ENCODE measurements at places on chromosomes 2 and 18.

GRCh38 chr2:165357758-165358157 lies 111.7 kb upstream of the CSRNP3 start:
- no peak for DNase-seq

DNA sequence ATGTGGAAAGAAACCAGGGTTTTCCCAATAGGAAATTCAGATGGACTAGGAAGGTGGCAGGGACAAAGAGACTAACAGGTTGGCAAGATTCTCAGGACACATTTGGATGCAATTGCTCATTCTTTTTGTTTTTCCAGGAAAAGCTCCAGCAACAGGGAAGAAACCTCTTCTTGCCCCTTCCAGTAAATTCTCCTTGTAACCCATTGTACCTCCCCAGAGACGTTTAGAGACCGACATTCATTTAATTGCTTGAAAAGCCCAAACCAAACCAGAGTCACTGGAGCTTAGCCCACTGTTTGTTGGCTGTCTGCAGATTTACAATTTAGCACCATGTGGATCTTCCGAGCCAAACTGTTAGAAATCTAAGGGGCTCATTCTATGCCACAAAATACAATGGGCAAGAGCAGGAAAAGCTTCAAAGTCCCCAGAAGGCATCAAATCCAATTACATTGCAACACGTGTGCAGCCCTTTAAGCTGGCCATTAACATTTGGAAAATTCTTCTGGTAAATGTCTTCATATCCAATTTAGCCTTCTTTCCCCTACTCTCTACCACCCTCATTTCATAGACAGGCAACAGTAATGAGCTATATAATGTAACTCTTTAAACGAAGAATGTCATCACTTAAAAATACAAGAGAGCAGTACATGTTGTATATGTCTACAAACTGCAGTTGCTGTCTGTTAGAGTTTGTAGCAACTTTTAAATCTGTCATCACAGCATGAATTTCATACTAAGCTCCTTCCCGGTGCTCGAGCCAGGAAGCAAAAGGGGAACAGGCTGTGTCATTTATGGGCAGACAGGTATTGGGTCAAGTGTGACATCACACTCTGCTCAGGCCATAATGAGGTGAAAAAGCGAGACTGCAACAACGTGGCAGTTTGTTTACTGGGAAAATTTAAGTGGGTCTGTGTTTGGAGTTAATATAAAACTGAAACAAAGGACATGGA lies 235.6 kb upstream of the HNRNPA3 start:
- DNase-seq = no peak

DNA sequence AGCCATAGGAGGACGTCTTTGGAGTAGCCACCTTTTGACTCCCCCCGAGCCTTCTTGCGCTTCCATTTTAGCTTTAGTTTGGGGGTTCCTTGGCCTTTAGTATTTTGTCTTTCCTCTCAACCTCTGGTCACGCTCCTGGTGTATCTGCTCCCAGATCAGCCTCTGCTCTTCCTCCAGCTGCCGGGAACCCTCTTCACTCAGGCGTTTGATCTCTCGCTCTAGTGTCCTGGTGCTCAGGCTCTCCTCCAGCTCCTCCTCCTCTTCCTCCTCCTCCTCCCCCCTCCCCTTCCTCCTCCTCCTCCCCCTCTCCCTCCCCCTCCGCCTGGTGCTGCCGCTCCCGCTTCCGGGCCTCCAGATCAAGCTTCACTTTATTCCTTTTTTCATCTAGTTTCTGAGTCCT lies 1082.3 kb upstream of the TMEFF2 start:
- DNase-seq = no peak

DNA sequence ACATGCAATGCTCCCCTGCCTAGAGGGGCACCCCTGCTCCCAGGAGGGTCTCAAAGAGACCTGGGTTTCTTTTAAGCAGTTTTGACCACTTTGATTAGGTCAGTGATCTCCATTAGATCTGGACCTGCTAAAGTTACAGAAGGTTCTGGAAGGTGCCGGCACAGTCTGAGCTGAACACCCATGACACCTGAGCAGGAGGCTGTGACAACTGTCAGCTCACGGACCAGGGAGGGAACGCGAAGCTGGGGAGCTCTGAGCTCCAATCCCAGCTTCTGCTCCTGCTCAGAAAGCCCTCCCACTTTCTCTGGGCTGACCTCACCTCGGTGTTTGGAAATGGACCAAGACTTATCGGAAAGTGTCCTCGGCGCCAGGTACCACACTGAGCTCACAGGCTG lies 113.8 kb downstream of the NFATC1 start:
- no peak for DNase-seq

GRCh38 chr2:69911985-69912563 lies 2.8 kb upstream of the MXD1 start:
- DNase-seq = no peak

DNA sequence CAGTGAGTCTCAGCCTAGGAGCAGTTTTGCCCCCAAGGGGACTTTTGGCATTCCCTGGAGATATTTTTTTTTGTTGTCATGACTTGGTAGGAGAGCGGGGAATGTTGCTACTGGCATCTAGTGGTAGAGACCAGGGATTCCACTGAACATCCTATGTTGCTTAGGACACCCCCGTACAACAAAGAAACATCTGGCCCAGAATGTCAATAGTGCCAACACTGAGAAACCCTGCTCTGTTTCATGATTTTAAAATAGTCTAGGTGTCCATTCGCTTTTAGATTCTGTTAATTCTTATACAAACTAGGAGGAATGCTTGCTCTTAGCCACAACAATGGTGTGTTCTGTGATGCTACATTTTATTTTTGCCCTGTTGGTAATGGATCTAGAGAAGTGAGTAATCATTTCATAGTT lies 225.8 kb upstream of the SIX3 start:
- DNase-seq = no peak

DNA sequence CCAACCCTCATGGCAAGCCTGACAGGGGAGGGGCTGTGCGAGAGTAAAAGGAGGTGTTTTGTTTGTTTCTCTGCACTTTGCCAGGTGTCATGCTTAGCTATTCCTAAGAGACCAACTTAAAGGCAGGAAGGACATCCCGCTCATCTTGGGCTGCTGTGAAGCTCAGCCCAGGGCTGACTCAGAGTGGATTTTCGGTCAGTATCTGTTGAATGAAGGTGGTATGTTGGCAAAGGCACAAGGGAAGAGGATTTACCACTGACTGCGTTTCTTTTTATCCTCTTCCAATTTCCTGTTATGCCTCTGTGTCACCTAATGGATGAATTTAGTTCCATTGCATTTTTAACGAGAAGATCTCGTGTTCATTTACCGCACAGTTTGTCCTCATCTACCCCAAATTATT lies 18.9 kb downstream of the TRPM8 start:
- DNase-seq = no peak

- DNase-seq = no peak
Observed at GRCh38 chr2:96819876-96820511, 3.9 kb downstream of the CNNM3 start.

GRCh38 chr2:72969706-72970105 lies 52.4 kb downstream of the EMX1 start:
- DNase-seq = no peak

- no peak for DNase-seq
Observed at GRCh38 chr2:58871469-58872142, 630.5 kb upstream of the FANCL start.

- no peak for DNase-seq
Observed at GRCh38 chr18:48693625-48694262, 154.9 kb downstream of the CTIF start.

DNA sequence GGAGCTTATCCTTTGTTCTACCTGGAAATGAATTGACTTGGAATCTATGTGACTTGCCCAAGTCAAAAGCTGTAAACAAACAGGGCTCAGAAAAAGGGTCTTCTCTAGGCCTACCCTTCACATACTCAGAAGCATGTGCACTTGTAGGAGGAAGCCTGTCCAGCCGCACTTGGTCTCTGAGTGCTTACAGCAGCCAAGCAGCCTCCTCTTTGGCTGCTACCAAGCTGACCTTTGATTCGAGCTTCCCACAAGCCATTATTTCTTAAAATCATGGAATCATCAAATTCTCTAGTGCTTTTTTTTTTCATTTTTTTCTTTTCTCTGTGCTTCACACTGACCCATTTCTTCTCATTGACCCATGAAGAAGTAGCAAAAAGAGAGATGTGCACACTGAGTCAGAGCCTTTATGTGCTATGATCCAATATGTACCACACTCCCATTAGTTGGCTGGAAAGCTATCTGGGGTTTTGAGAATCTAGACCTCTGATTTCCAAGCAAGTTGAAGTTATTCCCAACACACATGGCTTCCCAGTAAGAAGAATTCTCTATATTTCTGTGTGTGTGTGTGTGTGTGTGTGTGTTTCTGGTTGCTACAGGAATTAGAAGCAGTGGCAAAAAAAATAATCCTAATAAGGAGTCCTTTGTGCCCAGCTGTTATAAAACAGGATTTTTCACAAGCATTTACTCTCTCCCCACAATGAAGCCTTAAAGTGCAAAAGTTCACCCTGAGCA lies 550.3 kb upstream of the TNP1 start:
- DNase-seq = no peak

DNA sequence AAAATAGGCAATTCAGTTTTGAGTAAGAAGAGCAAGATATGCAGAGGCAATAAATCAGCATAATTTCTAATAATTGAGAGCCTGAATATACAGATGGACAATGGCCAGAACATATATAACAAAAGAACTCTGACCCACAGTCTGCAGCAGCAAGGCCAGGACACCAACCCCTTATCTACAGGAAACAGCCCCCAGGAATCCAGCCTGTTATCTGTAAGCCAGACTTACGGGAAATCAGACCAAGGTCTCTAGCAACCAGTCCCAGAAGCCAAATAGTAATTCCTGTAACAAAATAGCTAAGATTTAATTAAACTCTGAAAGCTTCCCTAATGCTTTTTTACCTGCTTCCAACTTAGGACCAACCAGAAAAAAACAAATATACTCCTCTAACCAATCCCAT lies 434.5 kb upstream of the GYPC start:
- no peak for DNase-seq

GRCh38 chr2:137797641-137798040 lies 166.6 kb upstream of the HNMT start:
- DNase-seq = no peak

DNA sequence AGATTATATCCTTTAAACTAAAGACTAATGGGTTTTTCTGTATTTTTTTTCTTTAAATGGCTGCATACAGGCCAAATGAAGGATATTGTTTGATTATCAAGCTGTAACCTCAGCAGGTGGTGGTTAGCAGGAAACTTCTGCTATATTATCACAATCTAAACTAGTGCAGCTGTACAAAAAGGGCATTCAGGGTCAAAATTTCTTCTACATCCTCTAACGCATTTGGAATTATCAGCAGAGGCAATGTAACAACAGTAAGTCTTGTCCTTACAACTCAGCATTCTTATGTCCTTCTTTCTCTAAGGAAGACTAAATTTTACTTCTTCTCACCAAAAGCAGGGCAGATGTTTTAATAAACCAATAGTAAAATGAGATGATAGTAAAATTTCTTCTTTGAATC lies 135.8 kb upstream of the FN1 start:
- DNase-seq = no peak

DNA sequence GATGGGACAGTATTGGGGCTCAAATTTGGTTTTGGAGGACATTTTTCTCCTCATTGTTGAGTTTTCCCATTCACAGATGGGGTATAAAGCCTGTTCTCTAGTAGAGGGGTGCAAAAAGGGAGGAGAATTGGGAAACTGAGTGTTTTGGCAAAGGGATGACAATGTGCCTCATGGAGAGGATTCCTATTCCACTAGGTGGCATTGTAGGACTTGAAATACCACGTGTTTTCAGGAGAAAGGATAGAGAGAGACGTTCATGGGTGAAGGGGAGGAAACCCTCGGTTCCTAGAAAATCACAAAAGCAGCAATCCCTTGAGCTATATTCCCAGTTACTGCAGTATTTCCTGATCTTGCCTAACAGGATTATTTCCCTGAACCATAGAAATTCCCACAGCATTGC lies 113.7 kb upstream of the SRD5A2 start:
- no peak for DNase-seq

DNA sequence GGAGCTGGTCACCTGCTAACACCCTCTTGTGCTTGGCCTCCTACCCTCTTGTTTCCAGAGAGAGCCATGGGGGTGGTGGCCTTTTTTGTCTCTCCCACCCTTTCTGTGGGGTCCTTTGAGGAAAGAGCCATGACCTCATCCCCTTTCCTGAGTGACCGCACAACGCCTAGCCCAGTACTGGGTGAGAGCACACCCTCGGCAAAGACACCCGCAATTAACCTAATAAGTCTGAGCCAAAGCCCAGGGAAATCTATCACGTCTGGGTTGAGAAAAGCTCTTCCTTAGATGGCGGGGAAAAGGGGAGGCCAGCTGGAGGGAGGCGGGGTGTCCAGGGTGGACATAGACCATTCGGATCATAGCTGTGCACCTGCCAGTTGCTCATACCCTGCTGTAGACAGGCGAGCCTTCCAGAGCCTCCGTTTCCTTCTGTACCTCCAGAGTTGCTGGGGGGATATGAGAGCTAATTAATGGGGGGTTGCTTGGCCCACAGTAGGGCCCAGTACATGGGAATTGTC lies 93.7 kb upstream of the MCFD2 start:
- DNase-seq = no peak

- no peak for DNase-seq
Observed at GRCh38 chr18:23365602-23366001, 87.5 kb upstream of the RIOK3 start.

DNA sequence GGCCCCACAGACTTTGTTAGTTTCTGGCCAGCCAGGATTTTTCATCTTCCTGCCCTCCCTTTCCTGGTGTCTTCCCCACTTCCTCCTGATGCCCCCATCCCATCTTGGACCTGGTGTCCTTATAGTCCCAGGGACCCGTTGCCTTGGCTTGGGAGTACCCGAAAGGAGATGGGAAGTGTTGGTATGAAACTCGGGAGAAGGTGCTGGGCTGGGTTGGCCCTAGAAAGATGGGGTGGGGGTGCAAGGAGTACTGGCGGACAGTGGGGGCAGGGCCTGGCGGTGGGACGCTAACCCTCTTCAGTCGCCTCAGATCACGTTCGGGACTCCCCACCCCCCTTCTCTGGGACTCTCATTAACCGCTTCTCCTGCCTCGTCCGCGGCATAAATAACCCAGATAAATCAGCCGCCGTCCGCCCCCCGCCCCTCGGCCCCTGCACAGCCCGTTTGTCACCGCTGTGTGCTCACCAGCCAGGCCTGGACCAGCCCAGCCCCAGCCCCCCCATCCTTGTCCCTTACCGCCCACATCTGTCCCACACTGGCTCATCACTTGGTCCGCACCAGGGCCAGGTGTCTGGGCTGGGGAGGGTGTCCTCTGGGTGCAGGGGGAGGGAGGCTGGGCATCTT lies 3.7 kb upstream of the ASIC4 start:
- no peak for DNase-seq

- no peak for DNase-seq
Observed at GRCh38 chr2:46984040-46984439, 68.4 kb upstream of the MCFD2 start.

GRCh38 chr2:188601391-188601790 lies 309.7 kb downstream of the GULP1 start:
- no peak for DNase-seq

- no peak for DNase-seq
Observed at GRCh38 chr18:48959921-48960920, 9.5 kb upstream of the SMAD7 start.

DNA sequence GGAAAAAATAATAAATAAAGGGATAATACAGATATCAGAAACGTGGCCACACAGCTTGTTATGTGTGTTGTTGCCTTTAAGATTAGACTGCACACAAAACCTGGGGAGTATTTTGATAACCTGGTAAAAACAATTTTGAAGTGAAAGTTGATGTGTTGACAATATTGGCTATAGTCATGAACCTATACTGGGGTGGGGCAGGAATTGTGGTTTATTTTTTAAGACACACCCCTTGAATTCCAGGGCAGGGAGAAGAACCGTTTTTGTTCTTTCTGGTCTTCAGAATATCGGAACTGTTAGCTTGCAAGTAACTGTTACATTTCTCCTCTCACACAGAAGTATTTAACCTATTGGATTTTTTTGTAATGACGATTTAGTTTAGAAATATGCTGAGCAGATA lies 80.4 kb downstream of the LIMS1 start:
- no peak for DNase-seq

- no peak for DNase-seq
Observed at GRCh38 chr2:239199041-239199768, 201.6 kb downstream of the HDAC4 start.
